ENCODE measurements at places on chromosomes 3 and 15.
A peak's percentile ranks its signal among the peaks of the same experiment; 100 is the strongest.

GRCh38 chr3:68067314-68067713 lies 412.9 kb upstream of the SUCLG2 start:
- no peak for DNase-seq

- DNase-seq: no peak
These were observed 45.7 kb downstream of the LHFPL4 start for GRCh38 chr3:9507586-9508578.

- no peak for DNase-seq
These were observed 17.1 kb upstream of the RFC4 start for GRCh38 chr3:186823386-186823785.

DNA sequence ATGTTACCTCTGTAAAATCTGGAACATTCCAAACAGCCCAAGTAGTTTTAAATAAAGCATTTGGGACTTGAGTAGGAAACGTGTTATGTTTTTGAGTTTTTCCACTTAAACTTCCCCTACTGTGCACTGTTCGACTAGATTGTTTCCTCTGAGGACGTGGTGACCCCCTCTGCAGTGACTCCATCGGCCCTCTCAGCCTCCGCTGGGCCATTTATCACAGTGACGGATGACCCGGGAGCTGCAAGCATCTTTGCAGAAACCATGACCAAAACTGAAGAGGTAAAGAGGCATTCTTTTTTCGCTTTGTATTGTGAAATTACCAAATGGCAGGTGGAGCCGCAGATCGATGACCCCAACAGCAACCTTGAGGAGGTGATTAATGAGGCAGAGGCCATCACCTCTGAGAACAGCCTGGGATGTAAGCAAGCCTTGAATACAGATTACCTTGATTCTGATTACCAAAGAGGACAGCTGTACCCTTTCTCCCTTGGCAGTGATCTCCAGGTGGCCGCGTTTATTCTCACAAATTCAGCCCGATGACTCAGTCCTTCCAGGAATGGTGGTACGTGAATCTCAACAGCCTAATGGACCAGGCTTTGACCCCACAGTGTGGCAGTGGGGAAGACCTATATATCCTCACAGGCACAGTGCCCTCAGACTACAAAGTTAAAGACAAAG lies 79.1 kb upstream of the FAN1 start:
- DNase-seq: no peak

DNA sequence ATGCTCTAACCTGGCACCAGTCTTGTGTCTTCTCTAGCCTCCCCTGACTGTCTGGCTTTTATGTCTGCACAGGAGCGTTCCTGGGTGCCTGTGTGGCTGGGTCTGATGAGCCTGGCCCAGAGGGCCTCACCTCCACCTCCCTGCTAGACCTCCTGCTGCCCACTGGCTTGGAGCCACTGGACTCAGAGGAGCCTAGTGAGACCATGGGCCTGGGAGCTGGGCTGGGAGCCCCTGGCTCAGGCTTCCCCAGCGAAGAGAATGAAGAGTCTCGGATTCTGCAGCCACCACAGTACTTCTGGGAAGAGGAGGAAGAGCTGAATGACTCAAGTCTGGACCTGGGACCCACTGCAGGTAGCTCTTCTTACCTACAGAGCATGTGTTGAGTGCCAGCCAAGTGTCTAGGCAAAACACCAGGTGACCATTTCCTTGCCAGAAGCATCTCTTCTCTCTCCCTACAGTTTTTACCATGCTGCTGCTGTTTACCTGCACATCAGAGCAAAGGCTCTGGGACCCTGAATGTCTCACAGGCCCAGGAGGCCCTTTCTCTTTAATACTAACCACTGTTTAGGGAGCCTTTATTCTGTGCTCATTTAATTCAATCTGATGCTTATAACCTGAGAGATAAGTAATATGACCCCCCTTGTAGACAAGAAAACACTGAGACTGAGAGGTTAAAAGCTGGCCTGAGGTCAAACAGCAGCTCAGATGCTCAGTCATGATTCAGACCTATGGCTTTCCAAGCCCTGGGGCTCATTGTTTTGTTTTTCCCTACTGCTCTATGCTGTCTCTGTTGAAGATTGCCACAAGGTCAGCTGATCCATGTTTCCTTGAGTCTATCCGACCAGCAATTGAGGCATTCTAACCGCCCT lies 10.4 kb downstream of the PODXL2 start:
- no peak for DNase-seq

GRCh38 chr15:89460048-89460447 lies 36.3 kb downstream of the RHCG start:
- DNase-seq: no peak

- no peak for DNase-seq
These were observed 31.2 kb upstream of the MYO5C start for GRCh38 chr15:52326756-52327155.

DNA sequence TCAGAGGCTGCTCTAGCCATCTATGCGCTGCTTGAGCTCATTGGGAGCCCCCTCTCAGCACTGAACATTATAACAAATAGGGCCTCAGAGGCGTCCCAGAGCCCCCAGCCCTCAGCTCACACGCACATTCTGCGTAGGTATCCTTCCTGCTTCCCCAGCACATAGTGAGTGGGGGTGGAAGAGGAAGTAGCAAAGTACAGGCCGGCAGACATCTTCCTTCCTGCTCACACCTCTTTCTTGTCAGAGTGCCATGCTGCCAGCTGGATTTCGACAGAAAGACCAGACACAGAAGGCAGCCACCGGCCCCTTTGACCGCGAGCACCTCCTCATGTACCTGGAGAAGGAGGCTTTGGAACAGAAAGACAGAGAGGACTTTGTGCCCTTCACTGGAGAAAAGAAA lies 16.6 kb downstream of the TMOD2 start:
- DNase-seq: no peak

- no peak for DNase-seq
These were observed 22.1 kb upstream of the LARS2 start for GRCh38 chr3:45366290-45366689.

DNA sequence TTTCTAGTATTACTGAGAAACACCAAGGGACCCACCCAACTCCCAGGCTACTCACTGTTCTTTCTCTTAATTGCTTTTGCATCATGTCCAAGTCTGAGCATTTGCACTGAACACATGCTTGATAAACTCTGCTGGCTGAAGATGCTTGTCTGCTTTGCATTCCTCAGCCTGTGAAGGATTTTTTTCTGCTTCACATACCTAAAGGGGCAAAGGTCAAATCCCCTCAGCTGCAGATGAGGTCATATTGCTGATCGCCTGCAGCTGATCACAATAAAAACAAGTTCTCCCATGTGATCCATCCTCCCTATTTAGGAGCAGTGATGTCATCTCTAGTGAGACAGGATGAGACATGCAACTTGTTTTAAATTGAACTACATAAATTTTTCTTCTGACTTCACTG lies 84.6 kb upstream of the DCBLD2 start:
- DNase-seq: peak; percentile 73

DNA sequence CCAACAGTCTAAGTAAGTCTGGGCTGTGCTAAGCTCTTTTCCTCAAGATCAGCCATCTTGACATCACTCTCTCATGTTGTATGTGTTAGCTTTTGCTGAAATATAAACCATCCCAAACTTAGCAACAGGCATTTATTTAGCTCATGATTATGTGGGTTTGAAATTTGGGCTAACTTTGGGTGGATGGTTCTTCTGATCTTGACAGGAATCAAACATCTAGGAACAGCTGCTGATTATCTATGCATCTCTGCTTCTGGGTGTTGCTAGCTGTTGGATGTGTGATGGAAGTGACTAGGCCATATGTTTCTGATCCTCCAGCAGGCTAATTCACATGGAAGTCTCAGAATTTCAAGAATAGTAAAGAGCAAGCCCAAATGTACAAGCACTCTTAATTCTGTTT lies 615.2 kb upstream of the TGFBR2 start:
- DNase-seq: no peak

- DNase-seq: peak; percentile 73
These were observed 19.1 kb downstream of the IREB2 start for GRCh38 chr15:78457101-78457500.

- DNase-seq: no peak
These were observed 64.7 kb downstream of the STARD9 start for GRCh38 chr15:42640109-42640508.

DNA sequence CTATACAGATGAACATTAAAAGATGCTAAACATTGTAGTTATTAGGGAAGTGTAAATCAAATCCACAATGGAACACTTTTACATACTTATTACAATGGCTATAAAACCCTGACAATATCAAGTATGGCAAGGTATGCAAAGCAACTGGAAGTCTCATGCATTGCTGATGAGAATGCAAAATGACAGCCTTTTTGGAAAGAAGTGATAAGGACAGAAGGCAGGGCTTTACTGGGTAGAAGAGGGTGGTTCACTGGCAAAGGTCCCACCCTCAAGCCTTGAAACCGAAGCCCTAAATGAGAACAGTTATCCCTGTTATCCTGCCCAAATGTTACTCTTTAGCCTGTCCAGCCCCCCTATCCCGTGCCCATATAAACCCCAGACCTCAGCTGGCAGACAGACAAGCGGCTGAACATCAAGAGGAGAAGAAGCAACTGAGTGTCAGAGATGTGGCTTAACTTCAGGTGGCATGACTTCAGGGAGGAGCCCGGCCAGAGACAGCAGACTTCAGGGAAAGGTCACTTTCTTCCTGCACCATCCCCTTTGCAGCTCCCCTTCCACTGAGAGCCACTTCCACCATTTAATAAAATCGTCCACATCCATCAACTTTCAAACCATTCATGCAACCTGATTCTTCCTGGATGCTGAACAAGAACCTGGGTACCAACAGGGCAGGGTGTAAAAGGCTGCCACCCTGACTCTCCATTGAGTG lies 732 bp upstream of the GCSAM start:
- no peak for DNase-seq

DNA sequence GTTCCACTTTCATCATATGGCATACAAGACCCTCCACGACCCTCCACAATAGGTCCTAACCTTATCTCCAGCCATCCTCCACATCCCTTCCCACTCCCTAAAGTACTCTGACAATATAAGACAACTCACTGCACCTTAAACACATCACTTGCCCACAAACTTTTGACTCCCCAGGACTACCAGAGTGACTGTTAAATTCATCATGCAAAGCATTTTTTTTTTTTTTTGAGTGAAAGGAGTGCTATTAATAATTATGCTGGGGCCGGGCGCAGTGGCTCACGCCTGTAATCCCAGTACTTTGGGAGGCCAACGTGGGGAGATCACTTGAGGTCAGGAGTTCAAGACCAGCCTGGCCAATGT lies 55.8 kb downstream of the OSBPL10 start:
- no peak for DNase-seq

GRCh38 chr3:118501152-118501551 lies 533.5 kb downstream of the IGSF11 start:
- no peak for DNase-seq

DNA sequence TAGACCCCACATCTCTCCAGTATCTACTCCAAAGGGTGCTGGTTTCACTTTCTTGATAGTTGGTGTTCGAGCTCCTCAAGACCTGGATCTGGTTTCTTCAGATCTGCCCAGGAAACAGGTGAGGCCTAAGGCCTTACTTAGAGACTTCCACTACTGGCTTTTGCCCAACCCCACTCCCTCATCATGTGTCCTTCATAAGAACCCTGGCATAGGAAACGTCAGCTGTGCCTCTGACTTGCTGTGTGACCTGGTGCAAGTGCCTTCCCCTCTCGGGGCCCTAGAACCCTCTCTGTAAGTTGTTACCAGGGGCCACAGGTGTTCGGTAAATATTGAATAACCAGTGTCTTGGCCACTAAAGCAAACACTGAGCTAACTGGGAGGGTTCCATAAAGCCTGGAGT lies 3.9 kb downstream of the OXTR start:
- no peak for DNase-seq

DNA sequence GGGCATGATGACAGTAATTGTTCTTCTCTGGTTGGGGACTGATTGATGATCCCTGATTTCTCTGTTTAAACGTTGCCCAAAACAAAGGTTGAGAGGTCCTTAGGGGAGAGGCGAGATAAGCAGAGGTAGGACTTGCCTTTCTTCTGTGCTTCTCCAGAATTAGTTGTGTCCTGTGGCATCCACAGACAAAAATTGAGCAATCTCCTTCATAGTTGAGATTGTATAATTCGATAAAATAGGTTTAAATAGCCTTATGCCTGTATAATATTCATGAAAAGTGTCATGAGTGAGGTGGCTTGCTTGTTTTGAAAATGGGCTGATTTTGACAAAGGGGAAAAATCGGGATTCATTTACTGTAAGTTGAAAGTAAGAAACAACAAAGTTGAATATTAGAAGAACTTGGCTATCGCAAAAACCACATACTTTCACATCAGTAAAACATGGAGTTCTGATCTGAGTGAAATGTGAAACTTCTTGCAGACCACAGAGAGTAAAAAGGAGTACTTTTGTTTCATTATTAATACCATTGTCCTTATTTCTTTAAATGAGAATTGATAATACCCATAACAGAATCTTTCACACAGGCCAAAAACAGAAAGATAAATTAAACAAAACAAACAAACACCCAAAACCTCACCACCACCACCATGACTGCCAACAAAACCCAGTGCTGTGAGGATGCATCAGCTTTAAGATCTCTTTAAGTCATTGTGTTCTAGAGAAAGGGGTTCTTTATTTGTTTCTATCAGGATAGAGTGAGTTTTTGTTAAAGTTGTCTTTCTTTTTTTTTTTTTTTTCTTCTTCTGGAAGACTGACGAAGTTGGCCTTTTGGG lies 155.7 kb downstream of the LPP start:
- no peak for DNase-seq

- no peak for DNase-seq
These were observed 589 bp downstream of the KLF15 start for GRCh38 chr3:126356373-126357264.

DNA sequence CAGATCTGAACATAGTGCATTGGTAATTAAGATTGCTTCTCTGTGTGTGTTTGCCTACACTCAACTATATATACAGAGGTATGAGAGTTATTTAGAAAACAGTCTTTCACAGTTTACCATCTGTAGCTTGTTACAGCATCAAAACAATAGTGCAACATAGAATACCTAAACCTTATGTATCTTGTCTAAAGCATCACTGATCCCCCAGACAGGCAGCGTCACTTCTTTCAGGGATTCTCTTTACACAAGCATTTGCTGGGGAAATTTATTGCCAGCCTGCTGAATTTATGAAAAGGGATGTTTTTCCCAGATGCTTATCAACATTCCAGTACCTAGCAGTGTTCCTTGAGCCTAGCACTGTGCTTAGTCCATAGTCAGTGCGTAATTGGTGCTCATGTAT lies 195.8 kb upstream of the COL8A1 start:
- no peak for DNase-seq

GRCh38 chr3:50217681-50218080 lies 12.6 kb downstream of the SLC38A3 start:
- no peak for DNase-seq
